ENCODE measurements at places on chromosomes 4 and X. TPM values are rescaled to one million over a fixed set of nuclear protein-coding genes. Genes with fewer than 3 reads are reported as not detected.

The GRIA2 gene
- total RNA-seq: not detected

The AMTN gene
- total RNA-seq: not detected

The ARAF gene
- 9.0 TPM for total RNA-seq

The CXXC4 gene
- total RNA-seq: not detected

The PABPC1L2B gene
- total RNA-seq: not detected

The PPM1K gene
- total RNA-seq: 23.2 TPM

The GAGE2A gene
- not detected for total RNA-seq

The RTL9 gene
- under 0.01 TPM for total RNA-seq

The COL4A5 gene
- 27.0 TPM for total RNA-seq

The CLCN4 gene
- total RNA-seq: 5.4 TPM
